ENCODE measurements at places on chromosomes 13 and 19.

DNA sequence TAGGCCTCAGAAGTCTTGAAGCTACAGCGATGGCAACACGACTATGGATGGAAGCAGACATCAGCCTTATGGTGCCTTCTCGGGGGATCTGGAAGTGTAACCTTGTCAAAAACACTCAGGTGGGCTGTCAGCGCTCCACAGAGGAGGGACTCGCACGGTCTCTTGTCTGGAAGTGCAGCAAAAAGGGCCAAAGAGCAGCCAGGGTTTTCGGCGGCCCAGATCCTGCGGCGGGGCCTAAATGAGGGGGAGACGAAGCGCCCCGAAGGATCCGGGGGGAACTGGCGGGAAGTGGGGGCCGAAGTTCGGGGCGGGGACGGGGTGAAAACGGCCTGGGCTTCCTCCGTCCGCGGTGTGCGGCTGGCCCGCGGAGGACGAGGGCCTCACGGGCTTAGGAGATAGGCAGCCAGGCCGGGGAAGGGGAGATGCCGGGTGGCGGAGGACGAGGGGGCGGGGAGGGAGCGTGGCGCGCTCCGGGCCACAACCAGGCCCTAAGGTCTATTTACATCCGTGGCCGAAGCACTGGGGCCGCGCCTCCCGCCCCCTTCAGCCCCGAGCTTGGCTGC, 637 bp downstream of the RANBP3 start:
- DNase-seq: no peak

DNA sequence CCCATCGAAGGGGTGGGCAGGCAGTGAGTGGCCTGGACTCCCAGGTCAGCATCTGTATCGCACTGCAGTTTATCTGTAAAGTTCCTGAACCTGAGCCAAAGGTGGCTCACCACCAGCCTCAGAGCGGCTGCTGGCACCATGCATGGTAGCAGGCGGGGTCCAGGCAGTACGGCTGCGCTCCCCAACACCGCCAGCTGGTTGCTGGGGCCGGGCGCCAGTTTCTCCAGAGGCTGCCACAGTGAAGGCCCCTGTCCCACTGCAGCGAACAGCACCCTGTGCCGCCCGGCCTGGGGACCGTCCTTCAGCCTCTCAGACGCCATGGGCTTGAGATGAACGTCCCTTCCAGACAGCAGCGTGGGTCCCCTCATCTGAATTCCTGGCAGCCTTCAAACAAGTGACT, 109.8 kb downstream of the KDM4B start:
- no peak for DNase-seq

- no peak for DNase-seq
Observed at GRCh38 chr19:28577666-28578065, 635.3 kb downstream of the UQCRFS1 start.

GRCh38 chr13:32976056-32976805, 40.0 kb upstream of the KL start:
- no peak for DNase-seq

- DNase-seq: no peak
Observed at GRCh38 chr13:27233964-27234363, 17.4 kb upstream of the RPL21 start.
